ENCODE measurements at places on chromosomes 11 and 22. TPM values are rescaled to one million over a fixed set of nuclear protein-coding genes. Genes with fewer than 3 reads are reported as not detected.

MS4A7 gene
- total RNA-seq: 13.0 TPM

- no peak for DNase-seq
These were observed 55.1 kb downstream of the C11orf58 start for GRCh38 chr11:16793511-16793910.

GRCh38 chr22:40580631-40581030 lies 55.9 kb downstream of the MRTFA start:
- DNase-seq: no peak

NPAS4 gene
- total RNA-seq: not detected

MGAT3 gene
- total RNA-seq: 6.3 TPM

GRCh38 chr11:101974255-101974654 lies 57.9 kb upstream of the ANGPTL5 start:
- DNase-seq: no peak

Data from left ventricle myocardium superior (tissue), 1 donor.